ENCODE measurements at places on chromosomes 16 and 17.

GRCh38 chr17:43051969-43052368 is 26.9 kb downstream of the RND2 start:
- DNase-seq = no peak

- no peak for DNase-seq
These were observed 4.6 kb downstream of the GNA13 start for GRCh38 chr17:65051922-65052321.

- DNase-seq = no peak
These were observed 22.6 kb downstream of the MRM3 start for GRCh38 chr17:804541-805435.

GRCh38 chr17:41784207-41784744 is 2.2 kb downstream of the JUP start:
- no peak for DNase-seq

DNA sequence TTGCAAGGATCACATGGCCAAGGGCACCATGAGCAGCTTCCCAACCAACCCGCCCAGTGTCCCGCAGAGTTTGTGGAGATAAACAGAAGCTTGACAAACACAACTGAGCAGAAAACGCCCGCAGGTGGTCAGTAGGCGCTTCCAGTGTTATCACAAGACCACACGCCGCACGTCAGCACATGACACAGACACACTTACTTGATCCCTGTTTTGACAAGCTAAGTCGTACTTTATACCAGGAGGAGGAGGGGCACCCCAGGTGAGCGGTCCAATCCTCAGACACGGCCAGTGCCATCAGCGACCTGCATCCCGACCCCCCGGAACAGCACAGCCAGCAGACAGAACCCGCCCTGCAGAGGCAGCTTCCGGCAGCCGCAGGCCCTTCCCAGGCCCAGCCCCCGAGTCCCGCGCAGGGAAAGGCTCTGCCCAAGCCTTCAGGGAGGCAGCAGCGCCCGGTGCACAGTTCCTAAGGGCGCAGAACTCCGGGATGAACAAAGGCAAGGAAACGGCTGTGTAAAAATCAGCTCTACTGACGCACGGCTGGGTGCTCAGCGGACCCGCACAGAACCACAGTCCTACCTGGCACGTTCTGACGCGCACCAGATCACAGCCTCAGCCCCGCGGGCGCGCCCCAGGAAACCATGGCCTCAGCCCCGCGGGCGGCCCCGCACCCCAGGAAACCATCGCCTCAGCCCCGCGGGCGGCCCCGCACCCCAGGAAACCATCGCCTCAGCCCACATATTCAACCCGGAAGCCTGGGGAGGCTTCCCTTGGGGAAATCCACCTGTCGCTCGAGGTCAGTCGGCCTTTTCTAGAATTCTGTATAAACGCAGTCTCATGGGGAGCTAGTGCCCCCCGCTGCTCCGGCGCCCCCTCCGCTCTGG is 27.8 kb downstream of the AXIN1 start:
- DNase-seq = peak; percentile 69

GRCh38 chr17:66426397-66427033 is 124.1 kb downstream of the PRKCA start:
- no peak for DNase-seq

GRCh38 chr17:48910370-48910769 is 2.2 kb downstream of the UBE2Z start:
- DNase-seq = no peak

- DNase-seq = peak; percentile 42
These were observed 108.0 kb downstream of the VPS53 start for GRCh38 chr17:606508-607250.

DNA sequence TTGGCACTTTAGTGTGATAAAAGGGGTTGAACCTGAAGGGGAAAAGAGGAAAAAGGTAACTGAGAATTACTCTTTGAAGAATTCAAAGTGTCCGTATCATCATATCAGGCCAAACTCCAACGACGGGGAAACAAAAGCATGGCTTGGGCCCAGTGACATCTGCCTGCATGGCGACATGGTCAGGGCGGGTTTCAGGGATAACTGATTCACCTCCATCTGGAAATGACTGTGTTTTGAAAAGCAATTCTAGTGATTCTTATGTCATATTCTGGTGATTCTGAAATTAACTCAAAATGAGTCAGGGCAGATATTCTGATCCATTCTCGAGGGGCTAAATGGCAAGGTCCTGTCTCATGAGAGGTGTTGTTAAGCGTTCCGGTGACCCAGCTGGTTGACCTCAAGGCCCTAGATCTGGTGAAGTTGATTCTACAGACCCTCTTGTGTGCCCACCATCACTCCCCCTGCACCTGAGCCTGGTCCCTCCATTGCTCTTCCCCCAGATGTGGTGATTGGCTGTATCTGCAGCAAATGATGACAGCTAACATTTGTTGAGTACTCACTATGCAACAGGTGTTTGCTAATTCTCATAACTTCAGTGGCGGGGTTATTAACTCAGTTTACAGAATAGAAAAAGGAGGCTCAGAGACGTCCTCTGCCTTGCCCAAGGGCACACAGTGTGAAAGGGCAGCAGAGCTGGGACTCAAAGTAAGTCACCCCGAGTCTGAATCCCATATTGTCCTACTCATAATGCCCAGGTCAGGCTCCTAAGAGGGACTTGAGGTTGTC is 251.8 kb downstream of the MAF start:
- DNase-seq = no peak

DNA sequence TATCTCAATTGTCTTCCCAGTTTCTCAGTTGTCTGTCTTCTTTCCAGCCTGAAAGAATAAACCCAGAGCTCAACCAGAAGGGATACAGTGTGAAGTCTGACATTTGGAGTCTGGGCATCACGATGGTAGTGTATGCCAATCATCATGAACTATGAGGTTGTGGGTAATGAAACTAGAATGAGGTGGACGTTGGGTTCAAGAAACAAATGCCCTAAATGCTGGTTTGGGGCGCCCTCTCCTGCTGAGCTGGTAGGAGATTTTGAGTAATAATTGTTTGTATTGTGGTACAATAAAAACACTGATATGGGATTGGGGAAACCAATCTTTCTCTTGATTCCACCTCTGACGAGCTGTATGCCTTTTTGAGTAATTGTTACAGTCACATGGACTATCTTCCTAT is 110.4 kb downstream of the MAP2K6 start:
- no peak for DNase-seq

DNA sequence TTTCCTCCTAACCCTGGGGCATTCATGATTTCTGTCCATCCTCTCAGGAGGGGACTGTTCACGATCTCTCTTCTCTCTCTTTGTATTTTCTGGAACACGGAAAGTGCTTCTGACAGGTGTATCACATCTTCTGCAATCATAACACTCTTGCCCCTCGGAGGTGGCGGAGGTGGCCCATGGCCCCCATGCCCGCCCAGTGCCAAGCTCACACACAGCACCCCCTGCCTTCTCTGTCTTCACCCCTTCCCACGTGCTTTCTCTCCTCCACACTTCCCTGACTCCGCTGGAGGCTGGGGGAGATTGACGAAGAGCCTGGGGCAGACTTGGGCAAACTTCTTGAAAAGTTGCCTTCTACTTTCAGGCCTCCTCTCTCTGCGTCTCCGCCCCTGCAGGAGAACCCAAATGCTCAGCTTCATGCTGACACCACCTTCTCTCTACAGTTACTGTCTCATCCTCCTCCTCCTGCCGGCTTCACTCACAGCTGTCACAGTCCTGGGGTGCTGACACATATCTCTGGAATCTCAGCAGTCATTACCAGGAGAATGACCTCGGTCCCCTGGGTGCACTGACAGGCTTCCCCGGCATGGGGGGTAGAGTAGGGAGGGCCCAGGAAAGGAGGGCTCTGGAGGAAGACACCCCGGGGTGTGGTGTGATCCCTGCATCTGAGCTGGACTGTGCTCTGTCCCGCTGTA is 127.1 kb downstream of the ENGASE start:
- no peak for DNase-seq

- no peak for DNase-seq
These were observed 2.0 kb downstream of the DDX5 start for GRCh38 chr17:64503821-64504768.

DNA sequence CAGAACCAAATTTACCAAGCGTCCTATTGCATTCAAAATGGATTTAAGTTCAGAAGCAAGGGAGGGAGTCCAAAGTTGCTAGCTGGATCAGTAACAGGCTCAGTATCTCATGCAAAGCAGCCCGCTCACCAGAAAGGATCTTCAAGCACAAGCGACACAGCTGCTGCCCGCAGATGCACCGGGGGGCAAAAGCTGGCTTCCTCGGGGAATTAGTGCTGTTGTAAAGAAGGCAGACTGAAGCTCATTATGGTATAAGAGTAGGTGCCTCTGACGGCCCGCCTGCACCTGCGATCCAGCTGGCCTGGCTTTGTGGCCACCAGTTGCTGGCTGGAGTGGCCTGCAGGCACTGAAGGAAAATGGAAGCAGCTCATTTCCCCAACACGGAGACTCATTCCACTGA is 128.4 kb upstream of the RCVRN start:
- no peak for DNase-seq

GRCh38 chr17:78272181-78272913 is 40.9 kb downstream of the TMEM235 start:
- DNase-seq = no peak

DNA sequence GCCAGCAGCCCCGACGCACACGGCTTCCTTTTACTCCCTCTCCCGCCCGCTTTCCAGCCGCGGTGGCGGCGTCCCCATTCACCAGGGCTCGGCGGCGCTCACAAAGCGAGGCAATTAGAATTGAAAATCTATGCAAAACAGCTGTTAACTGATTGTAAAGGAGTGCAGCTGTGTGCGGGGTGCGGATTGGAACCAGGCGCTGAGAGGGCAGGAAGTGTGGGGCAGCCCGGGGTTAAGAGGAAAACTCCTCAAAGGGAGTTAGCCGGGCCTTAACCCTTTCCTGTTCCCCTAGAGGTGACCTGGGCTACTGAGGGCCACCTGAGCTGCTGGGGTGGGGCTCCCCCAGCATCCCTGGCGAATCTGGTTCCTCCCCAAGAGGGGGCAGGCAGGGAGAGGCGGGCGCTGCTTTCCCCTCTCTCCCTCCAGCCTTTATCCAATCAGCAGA is 5.8 kb upstream of the GSE1 start:
- no peak for DNase-seq

DNA sequence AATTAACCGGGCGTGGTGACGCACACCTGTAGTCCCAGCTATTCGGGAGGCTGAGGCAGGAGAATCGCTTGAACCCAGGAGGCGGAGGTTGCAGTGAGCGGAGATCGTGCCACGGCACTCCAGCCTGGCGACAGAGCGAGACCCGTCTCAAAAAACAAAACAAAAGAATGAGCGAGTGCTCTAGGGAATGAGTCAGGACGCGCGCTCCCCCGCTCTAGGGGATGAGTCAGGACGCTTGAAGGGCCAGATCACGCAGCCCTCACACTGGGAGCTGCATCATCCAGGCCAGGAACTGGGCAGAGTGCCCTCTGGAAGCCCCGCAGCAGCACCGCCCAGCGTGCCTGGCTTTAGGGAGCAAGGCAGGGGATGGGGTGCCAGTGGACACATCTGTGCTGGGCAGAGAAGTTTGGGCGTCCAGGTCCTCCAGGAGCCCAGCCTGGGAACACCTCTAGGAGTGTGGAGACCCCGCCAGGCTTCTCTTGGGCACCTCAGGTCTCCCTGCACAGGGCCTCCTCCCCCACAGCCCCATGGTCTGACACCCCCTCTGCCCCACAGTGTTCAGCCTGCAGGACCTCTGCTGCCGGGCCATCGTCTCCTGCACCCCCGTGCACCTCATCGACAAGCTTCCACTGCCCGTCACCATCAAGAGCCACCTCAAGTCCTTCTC is 3.9 kb upstream of the WFIKKN1 start:
- DNase-seq = no peak

DNA sequence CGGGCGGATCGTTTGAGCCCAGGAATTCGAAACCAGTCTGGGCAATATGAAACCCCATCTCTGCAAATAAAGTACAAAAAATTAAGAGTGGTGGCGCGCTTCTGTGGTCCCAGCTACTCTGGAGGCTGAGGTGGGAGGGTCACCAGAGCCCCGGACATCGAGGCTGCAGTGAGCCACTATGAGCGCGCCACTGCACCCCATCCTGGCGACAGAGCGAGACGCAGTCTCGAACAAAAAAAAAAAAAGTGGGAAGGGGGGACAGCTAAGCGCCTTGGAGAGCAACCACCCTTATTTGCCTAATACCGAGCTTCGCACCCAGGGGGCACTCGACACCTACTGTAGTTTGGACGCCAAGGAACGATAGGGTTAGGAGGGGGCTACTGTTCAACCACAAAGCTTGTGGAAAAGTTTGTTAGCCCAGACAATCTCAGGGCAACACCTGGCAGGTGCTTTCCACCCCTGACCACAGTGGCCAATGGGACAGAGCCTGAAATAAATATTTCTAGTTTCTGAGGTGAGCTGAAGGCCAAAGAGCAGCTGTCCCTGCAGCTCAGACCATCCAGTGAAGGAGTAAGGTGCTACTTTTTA is 847 bp upstream of the PSMC3IP start:
- peak; percentile 79 for DNase-seq

- DNase-seq = no peak
These were observed 12.4 kb upstream of the CYB561 start for GRCh38 chr17:63458478-63458877.

GRCh38 chr17:3812771-3813170 is 11.8 kb upstream of the ITGAE start:
- no peak for DNase-seq

- no peak for DNase-seq
These were observed 1643.5 kb downstream of the TP53TG3F start for GRCh38 chr16:35102780-35103403.
